ENCODE measurements at places on chromosomes 5 and 9.

DNA sequence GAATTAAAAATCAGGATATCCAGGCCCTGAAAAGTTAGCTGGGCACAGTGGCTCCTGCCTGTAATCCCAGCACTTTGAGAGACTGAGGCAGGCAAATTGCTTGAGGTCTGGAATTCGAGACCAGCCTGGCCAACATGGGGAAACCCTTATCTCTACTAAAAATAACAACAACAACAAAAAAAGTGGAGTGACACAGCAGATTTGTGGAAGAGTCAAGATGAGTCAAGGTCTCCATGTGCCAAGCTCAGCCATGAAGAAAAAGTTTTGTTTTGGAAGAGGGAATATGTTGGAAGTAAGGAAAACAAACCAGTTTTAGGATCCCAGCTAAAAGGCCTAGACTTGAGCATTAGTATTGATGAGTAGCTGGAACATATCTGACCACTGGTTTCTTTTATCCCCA lies 14.7 kb downstream of the LRRC70 start:
- no peak for DNase-seq

DNA sequence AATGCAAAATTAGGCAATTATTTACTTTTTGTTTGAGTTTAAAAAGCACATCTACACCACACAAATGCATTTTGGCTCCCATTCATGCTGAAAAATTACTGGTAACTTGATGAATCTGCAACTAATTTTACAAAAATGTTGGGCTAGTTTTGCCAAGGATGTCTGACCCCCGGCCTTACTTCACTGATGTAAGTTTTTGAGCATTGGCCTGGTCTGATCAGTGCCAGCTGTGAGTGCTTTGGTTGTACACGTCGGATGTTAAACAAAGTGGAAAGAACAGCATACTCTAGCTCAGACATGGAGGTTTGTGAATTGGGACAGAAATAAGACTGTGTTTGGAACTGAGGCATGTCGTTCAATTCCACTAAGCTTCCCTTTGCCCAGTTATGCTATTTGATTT lies 1044.2 kb downstream of the TLE4 start:
- no peak for DNase-seq

DNA sequence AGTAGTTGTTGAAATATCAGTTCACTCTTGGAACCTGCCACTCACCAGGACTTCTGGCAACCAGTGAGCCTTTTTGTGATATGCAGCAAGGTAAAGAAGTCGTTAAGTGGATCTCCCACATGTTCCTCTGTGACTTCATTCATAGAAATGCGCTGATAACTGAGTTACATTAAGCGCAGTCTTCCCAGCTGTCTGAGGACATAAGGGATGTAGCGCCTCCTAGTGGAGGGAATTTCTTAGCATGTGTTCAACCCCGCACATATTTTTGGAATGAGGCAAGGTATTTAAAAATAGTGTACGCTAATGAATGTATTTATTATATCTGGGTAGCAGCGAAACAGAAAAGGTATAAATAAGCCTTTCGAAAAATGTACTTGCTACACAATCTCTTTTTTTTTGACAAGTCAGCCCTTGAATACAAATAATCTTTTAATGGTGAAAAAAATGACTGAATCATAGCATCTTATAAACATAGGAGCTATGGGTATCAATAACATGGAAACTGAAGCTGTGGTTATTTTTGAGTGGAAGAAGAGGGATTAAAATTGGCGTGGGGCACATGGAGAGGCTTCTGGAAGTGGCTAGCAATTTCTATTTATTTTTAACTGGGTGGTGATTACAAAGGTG lies 38.0 kb downstream of the PALM2AKAP2 start:
- DNase-seq, result no peak

DNA sequence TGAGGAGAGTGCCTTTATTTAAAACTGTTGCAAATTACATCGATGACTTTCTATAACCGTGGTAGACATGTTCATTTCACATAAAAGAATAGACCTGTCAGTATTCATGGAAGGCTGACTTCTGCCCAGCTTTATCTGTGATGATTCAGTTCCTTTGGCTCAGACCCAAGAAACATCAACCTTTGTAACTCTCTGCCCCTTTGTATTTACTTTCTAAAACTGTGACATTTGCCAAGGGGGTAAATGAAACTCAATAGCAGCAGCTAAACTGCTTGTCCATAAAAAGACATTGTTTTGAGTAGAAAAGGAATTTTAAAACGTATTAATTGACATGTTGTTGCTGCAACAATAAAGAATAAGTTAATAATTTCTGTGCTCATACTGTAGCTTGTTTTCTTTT lies 137.8 kb upstream of the ANKH start:
- no peak for DNase-seq

GRCh38 chr5:32014096-32014745 lies 159.9 kb downstream of the GOLPH3 start:
- DNase-seq, result no peak

GRCh38 chr5:65721050-65721719 lies 724 bp downstream of the SGTB start:
- DNase-seq, result no peak

GRCh38 chr9:99109522-99109921 lies 4.6 kb downstream of the TGFBR1 start:
- no peak for DNase-seq

GRCh38 chr9:120726484-120726883 lies 12.2 kb upstream of the MEGF9 start:
- no peak for DNase-seq

DNA sequence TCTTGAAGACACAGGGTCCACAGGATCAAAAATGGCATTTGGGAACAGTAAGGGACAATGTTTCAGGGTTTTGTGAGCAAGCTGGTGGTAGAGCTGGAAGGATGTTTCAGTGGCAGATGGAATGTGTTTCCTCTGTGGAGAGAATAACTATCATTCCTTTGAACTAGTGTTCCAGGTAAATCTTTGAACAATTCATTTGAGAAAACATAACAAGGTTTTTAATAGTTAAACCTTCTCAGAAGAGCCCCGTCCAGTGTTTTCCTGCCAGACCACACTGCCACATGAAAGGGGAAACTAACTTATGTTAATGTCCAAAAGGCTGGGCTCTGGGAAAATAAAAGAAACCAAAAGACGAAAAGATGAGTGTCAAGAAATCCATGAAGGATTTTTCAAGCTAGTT lies 207.0 kb upstream of the ZNF462 start:
- DNase-seq, result no peak

DNA sequence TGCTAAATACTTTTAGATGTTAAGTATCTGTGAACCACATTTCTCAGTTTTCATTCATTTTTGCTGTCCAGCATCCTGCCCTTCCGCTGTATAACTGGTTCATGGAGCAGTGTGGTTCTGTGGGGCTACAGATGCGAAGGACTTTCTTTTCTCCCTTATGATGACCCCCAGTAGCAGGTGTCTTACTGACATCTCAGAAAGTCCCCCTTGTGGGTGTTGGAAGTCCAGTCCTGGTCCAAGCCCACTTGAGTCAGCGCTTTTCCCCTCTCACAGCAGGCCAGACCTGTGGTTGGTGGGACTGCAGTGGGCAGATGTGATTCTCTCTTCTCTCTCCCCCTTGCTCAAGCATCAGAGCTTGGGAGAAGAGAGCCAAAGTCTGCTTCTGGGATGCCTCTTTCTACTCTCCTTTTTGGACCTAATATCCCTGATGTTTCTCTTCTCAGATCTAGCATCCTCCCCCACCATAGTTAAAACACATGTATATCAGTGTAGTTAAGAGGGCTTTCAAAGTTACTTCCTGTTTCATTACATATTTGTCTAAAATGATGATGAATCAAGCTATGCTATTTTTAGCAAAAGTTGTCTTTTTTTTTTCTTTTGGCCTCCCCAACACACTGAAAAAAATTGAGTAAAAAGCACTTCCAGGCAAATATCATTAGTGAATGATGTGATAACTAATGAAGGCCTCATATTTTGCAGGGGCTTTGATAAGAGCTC lies 119.5 kb upstream of the ZNF618 start:
- no peak for DNase-seq

GRCh38 chr9:101229606-101230005 lies 155.2 kb downstream of the BAAT start:
- DNase-seq, result no peak

DNA sequence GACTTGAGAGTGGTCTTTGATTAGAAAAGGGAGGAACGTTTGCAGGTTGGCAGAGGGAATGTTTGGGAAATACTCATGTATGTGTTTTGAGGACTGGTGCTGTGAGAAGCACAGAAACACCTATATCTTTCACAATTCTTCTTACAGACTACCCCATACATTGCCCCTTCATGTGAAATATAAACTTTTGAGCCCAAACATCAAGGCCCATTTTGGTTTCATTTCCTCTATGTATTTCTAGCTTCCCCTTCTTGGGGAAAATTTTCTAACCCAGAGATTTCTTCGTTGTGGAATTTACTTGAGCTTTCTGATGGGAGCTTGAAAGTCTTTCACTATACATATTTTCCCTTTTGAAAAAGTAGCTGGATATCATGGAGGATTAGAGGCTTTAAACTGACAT lies 67.6 kb downstream of the FYB1 start:
- DNase-seq, result no peak

DNA sequence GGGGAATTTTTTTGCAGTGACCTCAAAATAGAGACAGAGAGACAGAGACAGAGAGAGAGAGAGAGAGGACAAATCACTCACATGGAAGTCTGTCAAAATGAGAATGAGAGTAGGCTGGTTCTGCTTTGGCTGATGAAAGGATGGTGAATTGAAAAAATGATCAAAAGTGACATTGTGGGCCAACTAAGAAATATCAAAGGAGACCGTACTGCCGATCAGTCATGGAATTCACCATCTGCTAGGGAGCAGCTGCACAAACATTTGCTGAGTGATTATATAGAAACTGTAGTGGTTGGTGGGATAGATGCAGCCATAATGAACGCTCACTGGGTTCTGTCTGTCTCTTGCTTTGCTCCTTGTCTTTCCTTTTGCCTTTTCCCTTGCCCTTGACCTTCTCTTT lies 476.6 kb upstream of the SGCD start:
- no peak for DNase-seq

DNA sequence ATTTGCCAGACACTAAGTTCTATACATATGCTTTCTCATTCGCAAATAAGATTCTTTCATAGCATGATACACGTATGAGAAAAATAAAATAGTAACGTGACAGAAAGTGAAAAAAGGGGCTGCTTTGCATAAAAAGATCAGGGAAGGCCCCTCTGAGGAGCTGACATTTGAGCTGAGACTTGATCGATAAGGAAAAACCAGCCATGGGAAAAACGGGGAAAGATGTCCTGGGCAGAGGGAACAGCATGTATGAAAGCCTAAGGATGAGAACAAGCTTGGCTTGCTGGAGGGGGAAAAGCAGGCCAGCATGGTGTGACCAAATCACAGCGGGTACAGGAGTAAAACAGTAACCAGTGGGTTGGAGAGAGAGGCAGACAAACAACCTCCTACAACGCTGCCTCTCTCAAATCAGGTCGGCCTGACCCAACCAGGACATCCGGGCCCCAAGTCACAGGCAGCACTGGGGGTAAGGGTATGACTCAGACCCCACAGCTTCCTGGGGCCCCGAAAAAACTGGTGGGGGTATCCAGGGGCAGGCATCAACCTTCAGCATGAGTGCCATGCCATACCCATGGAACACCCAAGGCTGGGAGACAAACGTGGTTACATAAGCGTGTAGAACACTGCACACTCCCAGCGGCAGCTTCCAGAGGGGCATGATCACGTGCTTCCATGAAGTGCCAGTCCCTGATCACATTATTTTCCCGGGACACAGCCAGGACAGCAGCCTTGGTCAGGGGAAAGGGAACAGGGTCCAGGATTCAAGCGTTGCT lies 2.2 kb downstream of the TNIP1 start:
- peak; percentile 22 for DNase-seq

GRCh38 chr5:78809444-78809843 lies 160.9 kb upstream of the LHFPL2 start:
- DNase-seq, result no peak

GRCh38 chr5:80369521-80369920 lies 38.3 kb upstream of the ZFYVE16 start:
- no peak for DNase-seq

GRCh38 chr9:36056896-36057295 lies 20.2 kb downstream of the RECK start:
- DNase-seq, result no peak

GRCh38 chr5:85538362-85538761 lies 1079.4 kb upstream of the COX7C start:
- no peak for DNase-seq

DNA sequence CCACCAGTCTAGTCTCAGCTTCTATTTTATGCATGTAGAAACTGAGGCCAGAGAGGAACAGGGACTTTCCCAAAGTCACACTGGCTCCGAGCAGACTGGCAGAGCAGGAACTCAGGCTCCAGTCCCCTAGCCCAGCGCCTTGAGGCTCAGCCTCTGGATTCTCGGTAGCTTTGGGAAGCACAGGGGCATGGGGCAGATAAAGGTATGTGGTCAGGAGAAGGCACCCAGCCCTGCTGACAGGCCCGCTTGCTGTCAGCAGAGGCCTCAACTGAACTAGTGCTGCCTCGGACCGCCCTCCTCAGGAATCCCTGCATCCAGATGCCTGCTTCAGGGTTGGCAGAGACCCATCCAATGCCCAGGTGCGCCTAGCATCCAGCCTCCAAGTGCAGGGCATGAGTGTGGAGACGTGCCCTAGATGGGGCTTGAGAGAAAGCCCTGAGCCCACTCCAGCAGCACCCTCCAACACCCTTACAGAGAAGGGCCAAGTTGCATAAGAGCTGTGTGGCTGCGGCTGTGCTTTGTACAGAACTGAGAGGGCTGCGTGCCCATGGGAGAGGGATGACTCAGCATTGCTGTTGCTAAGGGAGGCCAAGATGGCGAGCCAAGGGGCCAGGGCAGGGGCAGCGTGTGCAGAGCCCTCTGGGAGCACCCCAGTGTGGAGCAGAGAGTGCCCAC lies 168.6 kb downstream of the MACROH2A1 start:
- no peak for DNase-seq

DNA sequence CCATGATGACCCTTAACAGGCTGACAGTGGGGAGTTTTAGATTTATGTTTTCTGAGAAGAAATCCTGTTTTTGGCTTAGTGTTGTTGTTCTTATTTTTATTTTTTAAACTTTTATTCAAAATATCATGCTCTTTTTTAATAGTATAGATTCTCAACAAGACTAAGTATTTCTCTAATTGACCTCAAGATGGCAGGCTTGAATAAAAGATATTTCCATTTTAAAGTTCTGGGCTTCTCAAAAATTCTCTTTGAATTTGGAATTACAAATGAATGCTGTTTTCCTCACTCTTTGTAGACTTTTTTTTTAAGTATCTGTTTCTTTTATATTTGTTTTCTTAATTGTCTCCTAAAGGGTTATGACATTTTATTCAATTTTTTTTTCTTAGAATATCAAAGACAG lies 50.0 kb upstream of the SH3GL2 start:
- no peak for DNase-seq

DNA sequence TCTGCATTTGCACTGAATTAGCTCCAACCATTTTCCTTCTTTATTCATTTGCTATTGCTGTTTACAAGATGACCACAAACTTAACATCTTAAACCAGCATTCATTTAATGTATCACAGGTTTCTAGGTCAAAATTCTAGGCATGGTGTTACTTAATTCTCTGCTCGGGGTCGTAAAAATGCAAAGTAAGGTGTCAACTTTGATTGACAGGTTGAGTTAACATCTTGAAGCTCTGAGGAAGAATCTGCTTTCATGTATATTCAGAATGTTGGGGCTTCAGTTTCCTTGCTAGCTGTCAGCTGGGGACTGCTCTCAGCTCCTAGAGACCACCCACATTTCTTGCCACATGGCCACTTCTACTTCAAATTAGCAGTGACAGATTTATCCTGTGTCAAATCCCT lies 348.7 kb upstream of the GRIN3A start:
- no peak for DNase-seq
